ENCODE measurements at places on chromosomes 13 and 19.
A peak's percentile ranks its signal among the peaks of the same experiment; 100 is the strongest.

DNA sequence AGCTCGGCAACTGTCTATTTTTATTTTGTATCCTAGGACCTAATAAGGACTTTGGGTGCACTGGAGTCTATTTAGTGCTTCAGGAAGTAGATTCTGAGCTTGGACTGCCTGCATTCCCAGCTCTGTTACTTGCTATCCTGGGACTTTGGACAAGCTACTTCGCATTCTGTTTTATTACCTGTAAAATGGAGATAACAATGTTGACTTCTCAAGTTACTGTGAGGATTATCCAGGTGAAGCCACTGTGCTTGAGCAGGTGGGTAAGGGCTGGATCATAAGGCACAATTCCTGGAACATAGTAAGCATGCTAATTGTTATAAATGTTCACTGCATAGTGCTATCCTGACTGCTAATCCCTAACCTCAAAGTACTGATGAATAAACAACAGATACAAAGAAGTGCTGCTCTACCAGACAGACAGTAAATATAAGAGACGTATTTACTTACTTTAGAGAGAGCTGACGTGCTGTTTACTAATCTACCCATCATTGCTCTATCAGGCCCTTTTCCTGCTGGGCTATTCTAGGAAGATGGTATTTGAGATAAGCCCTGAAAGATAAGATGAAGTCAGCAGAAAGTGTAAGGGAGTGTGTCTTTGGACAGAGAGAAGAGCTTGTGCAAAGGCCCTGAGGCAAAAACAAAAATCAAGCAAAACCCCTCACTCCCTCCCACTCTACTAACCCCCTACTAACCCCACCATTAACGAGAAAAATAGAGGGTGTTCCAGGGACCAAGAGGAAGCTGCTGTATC lies 50.8 kb upstream of the FLT1 start:
- peak; percentile 83 for DNase-seq

- no peak for DNase-seq
Observed at GRCh38 chr13:96844195-96844594, 150.1 kb downstream of the OXGR1 start.

- peak; percentile 26 for DNase-seq
Observed at GRCh38 chr19:4124638-4125037, 716 bp upstream of the MAP2K2 start.

DNA sequence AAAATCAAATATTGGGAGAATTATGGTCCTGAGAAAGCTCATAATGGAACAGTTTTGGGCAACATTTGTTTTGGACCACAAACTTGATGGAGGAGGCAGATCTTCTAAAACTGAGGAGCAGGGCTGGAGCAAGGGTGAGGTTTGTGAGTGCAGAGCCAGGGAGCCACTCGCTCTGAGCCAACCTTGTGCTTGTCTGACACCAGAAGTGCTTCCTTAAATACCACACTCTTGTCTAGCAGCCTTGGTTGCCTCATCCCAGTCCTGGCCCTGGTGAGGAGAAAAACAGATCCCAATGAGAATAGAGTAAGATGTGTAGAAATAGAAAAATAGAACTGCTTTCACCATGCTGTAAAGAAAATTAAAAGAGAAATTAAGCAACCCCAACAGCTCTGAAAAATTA lies 6.7 kb downstream of the ZNF317 start:
- no peak for DNase-seq

DNA sequence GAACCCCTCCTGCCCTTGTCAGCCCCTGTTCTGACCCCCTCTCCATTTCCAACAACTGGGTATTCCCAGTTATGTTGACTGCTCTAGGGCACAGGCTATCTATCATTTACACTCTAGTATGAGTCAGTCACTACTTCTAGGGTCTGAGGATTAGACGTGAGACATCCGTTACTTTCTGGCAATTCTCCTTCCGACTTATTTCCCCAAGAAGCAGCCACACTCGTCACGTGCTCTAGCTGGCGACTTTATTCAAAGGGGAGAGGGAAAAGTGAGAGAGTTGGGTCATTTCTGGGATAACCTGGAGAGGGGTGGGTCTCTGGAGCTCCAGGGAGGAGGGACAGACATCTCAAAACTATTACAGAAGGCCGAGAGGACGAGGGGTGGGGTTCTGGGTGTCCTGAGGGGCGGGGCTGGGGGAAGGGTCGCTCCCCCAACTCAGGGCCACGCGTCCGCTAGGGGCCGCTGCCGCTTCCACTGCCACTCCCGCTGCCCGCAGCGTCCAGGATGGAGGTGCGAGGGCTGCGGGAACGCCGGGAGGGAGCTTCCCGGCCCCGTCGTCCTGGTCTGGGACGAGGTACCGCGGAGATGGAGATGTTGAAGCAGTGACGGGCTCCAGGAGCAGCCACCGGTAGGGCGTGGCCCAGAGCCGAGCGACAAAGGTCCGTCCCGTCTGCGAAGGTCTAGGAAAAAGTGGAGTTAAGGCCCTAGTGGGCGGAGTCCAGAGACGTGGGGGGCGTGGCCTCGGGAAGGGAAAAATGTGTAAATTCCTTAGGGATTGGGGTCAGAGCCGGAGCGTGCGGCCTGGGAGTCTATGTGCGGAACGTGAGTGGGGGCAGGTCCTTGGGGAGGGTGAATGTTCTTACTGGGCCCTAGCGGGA lies 8.9 kb downstream of the RTBDN start:
- DNase-seq, result no peak

DNA sequence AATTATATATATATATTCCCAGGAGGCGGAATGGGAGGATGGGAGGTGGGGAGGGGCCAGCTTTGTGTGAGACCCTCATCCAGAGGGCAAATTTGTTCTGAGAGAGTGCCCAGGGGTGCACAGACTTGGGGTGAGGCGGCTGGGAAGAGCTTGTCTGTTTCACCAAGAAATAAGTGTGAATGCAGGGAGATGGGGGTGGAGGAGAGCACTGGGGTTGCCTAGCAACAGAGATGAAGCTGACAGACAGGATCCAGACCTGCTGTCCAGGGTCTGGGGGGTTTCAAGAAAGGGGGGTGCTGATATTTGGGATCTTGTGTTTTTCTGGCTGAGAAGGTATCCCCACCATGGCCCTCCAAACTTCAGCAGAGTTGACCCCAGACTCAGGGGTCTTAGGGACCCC lies 18.6 kb upstream of the TNFAIP8L1 start:
- DNase-seq, result peak; percentile 5

DNA sequence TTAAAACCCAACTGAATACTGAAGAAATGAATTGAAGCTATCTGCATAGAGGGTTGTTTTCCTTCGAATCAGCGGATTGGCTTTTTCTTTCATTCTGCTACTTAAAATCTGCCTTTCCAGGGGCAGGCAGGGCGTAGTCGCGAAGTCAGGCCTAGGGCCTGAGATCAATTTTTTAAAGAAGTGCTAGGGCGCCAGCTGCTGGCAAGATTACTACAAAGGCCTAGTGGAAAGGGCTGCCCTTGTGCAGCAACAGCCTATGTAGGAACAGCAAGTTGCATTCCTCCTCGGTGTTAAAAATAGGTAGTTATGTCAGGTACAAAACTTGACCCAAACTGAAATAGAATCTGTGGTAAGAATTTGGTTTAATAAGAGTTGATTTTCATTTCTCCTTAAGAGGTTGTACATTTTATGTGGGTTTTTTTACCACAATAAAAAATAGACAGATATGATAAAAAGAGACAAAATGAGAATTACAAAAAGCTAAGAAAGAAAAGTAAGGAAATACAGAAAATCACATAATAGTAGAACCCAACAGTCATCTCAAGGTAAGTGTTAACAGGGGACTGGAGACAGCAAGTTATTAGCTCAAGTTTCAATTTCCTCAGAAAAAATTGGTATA lies 9.5 kb upstream of the URAD start:
- DNase-seq, result peak; percentile 21

- DNase-seq, result no peak
Observed at GRCh38 chr13:113351514-113352026, 12.4 kb downstream of the GRTP1 start.

- no peak for DNase-seq
Observed at GRCh38 chr13:110216006-110216397, 91.0 kb downstream of the COL4A1 start.

DNA sequence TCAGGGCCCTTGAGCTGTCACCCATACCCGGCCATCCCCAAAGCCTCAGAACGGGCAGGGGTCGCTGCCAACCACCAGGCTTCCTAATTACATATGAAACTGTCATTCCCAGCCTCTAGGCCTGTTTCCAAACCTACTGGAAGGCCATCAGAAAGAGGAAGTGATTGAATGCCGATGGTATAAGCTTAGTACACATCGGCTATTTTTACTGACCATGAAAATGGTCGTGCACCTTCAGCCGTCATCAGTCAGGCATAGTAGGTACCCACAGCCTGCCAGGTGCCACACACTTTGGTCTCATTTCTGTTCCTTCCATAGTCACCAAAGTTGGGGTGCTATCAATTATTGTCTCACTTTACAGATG lies 10.2 kb downstream of the KRI1 start:
- DNase-seq, result no peak

- no peak for DNase-seq
Observed at GRCh38 chr19:45630463-45630862, 8.7 kb downstream of the EML2 start.

- no peak for DNase-seq
Observed at GRCh38 chr19:48900477-48901406, 630 bp downstream of the NUCB1 start.

GRCh38 chr19:15180451-15181390 lies 20.1 kb downstream of the NOTCH3 start:
- DNase-seq, result peak; percentile 85

- no peak for DNase-seq
Observed at GRCh38 chr13:59750860-59751259, 412.9 kb downstream of the DIAPH3 start.

GRCh38 chr19:51195316-51195586 lies 29.6 kb upstream of the CD33 start:
- no peak for DNase-seq

DNA sequence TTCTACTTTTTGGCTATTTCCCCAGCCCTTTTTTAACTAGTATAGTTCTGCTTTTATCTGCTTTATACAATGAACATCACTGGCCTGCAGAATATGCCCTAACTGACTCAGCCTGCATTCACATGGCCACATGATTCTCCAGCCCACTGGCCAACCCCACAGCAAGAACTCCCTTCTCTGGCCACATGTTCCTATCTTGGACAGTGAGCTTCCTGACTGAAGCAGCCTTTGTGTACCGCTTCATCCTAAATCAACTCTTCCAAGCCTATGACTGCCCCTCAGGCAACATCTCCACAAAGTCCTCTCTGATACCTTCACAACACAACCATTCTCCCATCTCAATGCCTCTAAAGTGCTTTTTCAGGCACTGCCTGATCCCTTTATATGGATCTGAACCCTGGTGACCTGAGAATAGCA lies 214.1 kb downstream of the COL4A1 start:
- no peak for DNase-seq

- no peak for DNase-seq
Observed at GRCh38 chr13:80824229-80824628, 483.3 kb upstream of the SPRY2 start.

DNA sequence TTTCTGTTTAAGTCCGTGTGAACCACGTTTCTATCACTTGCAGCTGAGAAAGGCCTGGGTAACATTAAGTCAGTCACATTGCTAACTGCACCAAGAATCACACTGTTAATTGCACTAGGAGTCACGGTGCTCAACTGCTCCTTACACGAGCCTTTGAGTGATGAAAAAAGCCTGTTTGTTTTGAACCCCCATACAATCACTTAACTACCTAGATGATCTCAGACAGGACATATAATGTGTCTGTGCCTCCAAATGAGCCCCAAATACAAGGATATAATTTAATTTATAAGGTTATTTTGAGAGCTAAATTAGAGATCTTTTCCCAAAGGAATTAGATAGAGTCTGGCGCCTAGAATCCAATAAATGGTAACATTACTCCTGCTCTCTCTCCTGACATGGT lies 84.1 kb downstream of the MIPEP start:
- no peak for DNase-seq

DNA sequence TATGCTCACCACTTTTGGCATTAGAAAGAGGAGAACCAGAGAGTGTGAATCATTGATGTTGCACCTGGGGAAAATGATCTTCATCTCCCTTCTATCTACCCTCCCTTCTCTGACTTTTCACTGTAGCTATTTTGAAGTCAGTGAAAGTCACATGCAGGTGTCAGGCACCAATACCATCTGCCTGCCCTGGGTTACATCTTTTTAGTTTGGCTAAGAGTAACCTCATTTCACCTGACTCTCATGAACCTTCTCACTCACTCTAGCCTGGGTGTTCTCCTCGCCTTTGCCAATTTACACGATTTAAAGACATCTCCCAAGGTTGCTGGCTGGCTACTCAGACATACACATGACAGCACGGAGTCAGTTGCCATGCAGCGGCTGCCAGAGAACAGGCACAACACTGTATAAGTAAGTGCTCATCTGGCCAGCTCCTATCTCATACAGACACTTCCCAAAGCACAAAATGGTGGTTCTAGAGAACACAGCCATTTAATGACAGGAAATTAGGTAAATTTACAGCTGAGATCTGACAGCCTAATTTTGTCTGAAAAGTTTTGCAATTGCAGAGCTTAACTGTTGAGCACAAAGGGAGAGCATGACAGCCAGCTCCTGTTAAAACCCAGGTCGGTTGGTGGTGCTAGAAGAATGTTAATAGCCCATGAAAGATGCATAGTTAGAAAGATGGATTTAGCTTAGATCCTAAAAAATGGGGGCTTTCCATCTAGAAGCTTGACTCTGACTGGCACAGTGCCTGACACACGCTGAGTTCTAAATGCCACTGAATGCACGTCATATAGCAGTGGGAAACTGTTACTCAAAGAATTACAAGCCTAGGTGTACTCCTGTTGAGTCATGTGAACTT lies 32.5 kb downstream of the LCP1 start:
- no peak for DNase-seq

DNA sequence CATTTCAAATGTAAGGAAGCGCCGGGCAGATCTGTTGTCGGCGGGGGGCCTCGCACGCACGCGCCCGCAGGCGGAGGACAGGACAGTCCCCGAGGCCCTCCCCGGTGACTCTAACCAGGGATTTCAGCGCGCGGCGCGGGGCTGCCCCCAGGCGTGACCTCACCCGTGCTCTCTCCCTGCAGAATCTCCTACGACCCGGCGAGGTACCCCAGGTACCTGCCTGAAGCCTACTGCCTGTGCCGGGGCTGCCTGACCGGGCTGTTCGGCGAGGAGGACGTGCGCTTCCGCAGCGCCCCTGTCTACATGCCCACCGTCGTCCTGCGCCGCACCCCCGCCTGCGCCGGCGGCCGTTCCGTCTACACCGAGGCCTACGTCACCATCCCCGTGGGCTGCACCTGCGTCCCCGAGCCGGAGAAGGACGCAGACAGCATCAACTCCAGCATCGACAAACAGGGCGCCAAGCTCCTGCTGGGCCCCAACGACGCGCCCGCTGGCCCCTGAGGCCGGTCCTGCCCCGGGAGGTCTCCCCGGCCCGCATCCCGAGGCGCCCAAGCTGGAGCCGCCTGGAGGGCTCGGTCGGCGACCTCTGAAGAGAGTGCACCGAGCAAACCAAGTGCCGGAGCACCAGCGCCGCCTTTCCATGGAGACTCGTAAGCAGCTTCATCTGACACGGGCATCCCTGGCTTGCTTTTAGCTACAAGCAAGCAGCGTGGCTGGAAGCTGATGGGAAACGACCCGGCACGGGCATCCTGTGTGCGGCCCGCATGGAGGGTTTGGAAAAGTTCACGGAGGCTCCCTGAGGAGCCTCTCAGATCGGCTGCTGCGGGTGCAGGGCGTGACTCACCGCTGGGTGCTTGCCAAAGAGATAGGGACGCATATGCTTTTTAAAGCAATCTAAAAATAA lies 18.2 kb downstream of the IL17D start:
- peak; percentile 22 for DNase-seq
